ENCODE measurements at places on chromosomes 7 and 10.
A peak's percentile ranks its signal among the peaks of the same experiment; 100 is the strongest.

GRCh38 chr7:132438926-132439325 is 137.3 kb downstream of the PLXNA4 start:
- no peak for DNase-seq

- no peak for DNase-seq
These were observed 22.6 kb upstream of the ABLIM1 start for GRCh38 chr10:114680543-114681117.

GRCh38 chr7:149291781-149292461 is 29.9 kb downstream of the ZNF783 start:
- DNase-seq: no peak

DNA sequence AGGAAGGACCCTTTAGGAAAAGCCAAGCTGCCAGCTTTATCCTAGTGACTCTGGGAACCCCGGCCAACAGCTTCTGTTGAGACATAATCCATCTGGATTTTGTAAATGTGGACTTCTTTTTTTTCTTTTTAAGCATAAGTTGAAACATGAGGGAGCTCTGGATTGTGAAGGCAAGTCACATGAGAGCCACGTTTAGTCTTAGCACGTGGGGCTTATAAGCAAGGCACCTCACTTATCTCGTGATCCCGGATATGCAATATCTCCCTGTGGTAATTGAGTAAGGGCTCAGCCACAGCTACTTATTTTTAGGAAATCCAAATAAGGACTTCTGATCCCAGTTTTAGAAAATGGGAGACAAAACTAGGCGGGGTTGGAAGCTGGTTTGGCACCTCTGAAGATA is 111.2 kb upstream of the PTN start:
- no peak for DNase-seq

DNA sequence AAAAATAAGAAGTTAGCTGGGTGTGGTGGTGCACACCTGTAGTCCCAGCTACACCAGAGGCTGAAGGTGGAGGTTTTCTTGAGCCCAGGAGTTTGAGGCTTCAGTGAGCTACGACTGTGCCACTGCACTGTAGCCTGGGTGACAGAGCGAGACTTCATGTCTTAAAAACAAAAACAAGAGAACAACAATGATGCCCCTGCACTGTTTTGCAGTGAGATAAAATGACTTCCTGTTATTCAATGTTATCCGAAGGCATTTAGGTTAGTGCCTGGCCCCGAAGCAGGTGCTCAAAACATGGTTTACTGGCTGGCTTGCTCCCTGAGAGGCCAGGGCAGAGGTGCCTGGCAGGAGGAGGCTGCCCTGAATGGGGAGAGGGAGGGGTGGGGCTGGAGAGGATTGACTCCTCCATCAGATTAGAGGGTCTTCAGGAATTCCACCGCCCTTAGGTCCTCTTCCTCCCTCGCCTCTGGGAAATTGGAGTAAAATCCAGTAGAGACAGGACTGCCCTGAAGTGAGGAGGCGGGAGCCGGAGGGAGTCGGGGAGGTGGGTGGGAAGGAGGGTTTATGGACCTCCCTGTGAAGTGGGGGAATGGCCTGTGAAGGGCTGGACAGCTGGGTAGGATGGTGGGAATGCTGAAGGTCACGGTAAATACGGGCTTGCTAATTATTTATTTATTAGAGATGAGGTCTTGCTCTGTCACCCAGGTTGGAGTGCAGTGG is 6.8 kb upstream of the CLDN4 start:
- DNase-seq: peak; percentile 2

GRCh38 chr7:92835851-92836488 is 403 bp downstream of the CDK6 start:
- peak; percentile 22 for DNase-seq

DNA sequence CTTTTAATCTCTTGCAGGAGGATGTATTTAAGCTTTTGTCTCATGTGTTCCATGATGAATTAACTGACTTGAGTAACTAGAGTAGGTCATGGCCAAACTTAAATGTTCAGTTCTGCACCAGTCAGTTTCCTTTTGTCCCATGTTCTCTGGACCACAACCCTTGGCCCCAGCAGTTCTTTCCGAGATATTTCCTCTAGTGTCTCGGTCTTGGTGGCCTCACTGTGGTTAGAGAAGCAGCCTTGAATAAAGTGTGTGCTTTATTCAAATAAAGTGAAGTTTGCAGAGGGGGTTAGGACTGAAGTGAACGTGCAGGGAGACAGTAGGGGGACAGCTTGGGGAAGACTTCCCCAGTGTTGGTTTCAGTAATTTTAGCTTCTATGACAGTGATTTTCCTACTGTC is 9.3 kb downstream of the ZNF212 start:
- DNase-seq: no peak

DNA sequence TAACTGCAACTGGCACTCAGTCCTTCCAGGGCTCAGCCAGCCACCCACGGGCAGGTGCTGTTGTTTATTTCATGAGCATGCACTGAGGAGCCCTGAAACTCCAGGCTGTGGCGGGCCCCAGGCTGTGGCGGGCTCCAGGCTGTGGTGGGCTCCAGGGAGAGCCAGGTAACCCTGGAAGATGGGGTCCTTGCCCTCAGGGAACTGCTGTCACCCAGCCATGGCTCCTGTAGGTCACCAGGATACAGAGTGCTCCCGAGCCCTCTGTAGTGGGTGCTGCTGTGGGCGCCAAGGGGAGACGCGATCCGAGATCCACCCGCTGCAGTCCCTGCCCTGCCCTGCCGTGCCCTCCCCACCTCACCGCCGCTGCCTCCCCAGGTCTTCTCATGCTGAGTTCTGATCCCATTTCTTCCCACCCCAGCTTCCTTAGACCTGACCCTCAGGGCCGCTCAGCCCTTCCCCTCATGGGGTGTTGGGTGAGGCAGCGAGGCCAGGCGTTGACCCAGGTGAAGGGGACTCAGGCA is 29.6 kb downstream of the LRRC27 start:
- no peak for DNase-seq

DNA sequence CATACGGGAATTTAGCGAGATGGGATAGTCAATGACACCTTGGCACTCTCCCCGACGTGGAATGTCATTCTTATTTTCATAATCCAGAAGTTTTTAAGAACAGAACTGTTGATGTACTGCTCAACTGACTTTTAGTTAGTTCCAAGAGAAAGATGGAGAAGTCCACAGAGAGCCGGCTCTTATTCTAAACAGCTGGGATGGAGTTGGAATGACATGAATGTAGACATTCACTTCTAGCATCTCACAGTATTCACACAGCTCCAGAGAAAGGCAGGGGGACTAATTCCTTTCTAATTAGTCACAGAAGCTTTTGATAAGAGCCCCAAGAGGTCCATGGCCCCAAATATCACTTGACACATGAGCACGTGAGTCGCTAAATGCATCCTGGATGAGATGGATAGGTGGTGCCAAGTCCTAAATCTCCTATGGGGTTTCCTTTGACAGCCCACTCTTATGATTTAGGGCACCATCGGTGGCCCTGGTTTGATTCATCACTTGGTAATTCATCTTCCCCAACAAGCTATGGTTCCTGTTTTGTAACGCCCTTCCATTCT is 420.3 kb upstream of the AUTS2 start:
- DNase-seq: no peak

GRCh38 chr10:71457908-71458307 is 61.2 kb downstream of the CDH23 start:
- no peak for DNase-seq

DNA sequence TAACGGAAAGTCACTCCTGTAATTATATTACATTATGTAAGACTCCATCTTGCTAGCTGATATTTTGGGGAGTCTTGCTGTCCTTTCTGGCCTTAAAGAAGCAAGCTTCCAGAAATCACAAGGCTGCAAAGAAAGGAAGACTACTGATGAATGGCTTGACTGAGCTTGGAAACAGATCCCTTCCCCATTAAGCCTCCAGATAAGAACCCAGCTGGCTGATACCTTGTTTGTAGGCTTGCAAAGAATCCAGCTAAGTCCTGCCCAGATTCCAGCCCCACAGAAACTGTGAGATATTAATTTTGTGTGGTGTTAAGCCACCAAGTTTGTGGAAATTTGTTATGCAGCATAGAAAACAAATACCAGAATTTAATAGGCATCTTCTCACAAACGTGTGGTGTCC is 49.9 kb upstream of the TMEM106B start:
- no peak for DNase-seq

- DNase-seq: no peak
These were observed 8.0 kb upstream of the CCDC71L start for GRCh38 chr7:106668861-106669524.

DNA sequence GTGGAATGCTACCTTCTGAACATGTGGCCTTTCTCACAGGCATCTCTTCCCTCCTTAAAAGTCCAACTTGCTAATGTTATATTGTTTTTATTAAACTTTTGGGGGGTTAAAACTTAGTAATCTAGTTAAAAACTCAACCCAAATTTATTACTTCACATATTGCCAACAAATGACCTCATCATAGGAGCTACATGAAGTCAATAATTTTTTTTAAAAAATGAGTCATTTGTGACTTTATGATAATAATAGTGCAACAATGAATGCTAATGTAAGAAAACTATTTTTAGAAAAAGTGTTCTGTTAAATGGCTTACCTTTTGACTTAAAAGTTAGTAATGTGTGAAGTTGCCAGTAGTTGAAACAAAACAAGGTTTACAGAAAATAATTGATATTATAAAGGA is 325.9 kb upstream of the FZD1 start:
- no peak for DNase-seq

DNA sequence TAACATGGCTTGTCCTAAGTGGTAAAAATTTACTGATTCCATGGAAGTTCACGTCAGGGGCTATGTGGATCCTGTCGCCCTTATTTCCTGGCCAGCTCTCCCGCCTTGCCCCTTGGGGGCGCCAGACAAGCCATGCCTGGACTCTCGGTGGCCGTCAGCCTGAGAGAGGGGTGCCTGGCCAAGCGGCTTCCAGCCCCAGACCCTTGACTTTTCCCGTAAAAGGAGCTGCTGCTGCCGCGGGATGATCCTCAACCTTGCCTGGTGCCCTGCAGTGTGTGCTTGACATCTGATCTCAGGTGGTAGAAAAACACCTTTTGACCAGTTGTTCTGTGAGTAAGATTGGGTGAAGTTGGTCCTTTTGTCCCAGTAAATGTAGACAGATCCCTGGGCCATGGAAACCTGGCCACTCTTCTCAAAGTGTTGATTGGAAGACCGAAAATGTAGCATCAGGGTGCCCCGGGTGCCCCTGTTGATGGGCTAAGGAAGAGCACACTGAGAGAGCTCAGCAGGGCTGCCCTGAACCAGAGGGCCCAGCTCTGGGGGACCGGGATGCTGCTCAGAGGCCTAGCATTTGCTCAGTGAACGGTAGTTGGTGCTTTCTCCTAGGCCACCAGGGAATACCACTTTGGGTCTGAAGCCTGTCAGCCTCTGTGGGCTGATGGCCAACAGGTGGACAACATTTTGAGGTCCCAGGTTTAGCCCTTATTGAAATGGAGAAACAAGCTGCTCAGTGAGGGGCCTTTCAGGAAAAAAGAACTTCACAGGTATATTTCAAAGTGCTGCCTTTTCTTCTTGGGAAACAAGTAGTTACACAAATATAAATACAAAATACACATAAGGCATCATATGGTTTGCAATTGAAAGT is 162.5 kb downstream of the LRMDA start:
- no peak for DNase-seq
